ENCODE measurements at places on chromosomes 1 and 21.

DNA sequence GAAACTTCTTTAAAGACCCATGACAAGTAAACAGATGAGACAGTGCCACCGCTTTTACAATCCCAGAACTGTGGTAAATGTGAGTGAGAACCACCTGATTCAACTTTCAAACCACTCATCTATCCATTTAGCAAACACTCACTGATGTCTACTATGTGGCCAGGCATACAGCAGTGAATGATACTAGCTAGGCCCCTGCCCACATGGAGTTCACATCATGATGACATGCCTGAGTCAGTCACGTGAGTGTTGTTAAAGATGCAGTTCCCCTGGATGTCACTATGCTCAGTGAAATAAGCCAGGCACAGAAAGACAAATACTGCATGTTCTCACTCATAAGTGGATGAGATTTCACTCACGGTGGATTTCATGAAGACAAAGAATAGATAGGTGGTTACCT lies 28.4 kb downstream of the STX6 start:
- DNase-seq = peak; percentile 21

GRCh38 chr1:222991908-222992307 lies 151.1 kb downstream of the TLR5 start:
- DNase-seq = no peak

DNA sequence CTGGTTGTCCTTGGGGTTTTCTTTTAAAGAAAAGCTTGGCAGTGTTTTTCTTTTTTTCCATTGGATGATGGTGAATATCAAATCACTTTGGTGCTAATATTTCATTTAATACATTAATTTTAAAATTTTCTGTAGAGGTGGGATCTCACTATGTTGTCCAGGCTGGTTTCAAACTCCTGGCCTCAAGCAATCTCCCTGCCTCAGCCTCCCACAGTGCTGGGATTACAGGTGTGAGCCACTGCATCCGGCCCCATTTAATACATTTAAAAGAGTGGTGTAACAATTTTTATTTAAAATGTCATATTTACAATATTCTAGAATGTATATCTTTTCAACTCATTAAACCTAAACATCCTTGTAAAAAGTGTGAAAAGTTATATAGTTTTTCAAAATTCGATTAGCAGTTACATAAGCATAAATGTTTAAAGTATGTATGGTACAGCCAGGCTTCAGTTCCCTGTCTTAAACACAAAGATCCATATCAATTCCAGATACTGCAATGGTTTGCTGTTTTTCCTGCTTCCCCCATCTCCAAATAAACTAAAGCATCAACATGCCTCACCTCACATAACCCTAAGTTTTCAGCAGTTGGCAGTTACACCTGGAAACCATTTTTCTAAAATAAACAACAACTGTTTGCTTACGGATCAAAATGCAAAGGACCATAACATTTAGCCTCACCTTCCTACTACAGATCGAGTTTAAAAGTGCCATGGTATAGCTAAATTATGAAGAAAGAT lies 8.9 kb upstream of the LGALS8 start:
- DNase-seq = no peak

- DNase-seq = no peak
Observed at GRCh38 chr1:154813300-154813816, 56.7 kb downstream of the KCNN3 start.

DNA sequence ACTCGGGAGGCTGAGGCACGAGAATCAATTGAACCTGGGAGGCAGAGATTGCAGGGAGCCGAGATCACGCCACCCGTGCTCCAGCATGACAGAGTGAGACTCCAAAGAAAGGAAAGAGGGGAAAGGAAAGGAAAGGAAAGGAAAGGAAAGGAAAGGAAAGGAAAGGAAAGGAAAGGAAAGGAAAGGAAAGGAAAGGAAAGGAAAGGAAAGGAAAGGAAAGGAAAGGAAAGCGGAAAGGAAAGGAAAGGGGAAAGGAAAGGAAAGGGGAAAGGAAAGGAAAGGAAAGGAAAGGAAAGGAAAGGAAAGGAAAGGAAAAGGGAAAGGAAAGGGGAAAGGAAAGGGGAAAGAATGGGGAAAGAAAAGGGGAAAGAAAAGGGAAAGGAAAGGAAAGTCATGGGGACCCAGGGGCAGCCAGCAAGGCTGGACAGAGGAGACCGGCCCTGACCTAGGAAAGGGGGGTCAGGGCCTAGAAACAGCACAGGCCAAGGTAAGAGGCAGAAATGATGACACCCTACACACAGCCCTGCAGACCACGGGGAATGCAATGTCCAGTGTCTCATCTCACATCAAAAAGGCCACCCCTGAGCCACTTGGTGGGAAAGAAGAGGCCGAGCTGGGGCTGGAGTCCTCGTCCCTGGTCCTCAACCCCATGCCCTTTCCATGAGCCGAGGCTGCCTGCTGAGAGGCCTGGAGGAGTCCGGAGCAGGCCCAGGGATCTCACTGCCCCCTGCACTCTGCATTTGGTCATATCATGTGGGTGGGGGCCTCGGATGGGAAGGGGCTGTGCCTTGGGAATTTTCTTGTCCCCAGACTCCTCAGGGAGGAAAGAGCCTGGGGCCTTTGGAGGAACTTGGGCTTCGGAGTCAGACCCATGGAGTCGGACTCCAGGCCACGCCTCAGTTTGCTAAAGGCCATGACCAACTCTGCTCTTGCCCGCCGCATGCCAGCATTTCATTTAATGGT lies 18.8 kb upstream of the LAPTM5 start:
- DNase-seq = no peak

- no peak for DNase-seq
Observed at GRCh38 chr1:18614069-18614735, 16.4 kb upstream of the PAX7 start.

GRCh38 chr1:211474451-211474850 lies 17.5 kb downstream of the RD3 start:
- no peak for DNase-seq

- no peak for DNase-seq
Observed at GRCh38 chr1:231217056-231217455, 24.0 kb upstream of the GNPAT start.

GRCh38 chr1:200184196-200184595 lies 156.7 kb downstream of the NR5A2 start:
- no peak for DNase-seq

DNA sequence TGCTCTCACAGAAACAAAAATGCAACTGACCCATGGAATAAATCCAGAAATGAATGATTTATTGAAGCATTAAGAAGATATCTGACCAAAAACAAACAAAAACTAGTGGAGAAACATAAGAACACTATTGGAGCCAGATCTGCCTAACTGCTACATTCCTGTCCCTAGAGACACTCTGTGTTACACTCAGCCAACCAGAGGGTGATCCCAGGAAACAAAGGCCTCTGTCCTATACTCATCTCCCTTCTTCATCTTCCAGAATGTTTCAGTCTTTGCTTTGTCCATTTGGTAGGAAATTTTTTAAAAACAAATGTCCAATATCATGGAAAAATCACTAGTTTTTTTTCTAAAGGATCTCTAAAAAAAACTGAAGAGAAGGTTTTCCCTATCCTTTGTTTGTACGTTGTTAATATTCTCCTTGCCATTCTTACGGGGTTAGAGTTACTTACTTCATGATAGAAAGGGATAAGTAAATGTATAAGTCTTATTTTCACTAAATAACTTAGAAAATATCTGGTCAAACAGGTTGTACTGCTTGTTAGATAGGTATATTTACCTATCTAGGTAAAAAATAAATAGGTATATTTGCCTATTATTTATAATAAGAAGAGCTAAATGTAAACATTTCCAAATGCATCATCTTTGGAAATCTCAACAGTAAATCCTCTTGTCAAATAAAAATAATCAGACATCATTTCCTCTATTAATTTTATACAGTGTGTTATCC lies 59.1 kb downstream of the NME7 start:
- no peak for DNase-seq

DNA sequence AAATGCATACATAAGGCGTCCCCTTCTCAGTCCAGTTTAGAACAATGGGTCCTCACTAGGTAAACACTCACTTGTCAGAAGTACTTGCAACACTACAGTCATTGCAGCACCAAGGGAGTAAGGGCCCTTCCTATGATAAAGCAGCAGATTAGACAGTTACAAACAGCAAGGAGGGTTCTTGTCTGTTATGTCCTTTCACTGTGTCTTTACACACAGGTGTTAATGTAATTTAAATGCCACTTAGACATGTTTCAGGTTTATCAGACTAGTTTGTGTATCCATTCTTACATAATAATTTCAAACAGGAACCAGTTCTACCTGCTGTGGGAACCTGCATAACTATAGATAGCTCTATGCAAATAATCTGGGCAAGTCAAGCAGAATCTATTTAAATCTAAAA lies 105.6 kb upstream of the USH2A start:
- DNase-seq = no peak

GRCh38 chr1:234647245-234647644 lies 37.3 kb upstream of the IRF2BP2 start:
- no peak for DNase-seq

DNA sequence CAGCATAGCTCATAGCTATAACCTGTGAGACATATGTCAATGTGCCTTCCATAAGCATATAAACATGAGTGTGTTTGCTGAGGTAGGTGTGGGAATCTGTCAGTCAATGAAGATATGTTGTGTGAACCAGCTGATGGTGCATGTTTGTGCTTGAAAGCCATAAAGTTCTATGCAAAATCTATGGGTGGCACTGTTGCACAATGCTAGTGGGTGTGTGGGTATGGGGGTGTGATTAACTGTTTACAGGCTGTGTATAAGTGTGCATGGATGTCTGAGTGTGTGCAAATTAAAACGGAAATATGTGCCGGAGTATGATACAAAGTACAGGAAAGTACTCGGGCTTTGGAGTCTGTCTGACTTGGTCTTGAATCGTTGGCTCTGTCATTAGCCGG lies 1.0 kb upstream of the ATP2B4 start:
- peak; percentile 70 for DNase-seq

- no peak for DNase-seq
Observed at GRCh38 chr1:219099307-219099706, 74.4 kb upstream of the LYPLAL1 start.

- no peak for DNase-seq
Observed at GRCh38 chr1:151131701-151132334, 14.6 kb downstream of the SEMA6C start.

DNA sequence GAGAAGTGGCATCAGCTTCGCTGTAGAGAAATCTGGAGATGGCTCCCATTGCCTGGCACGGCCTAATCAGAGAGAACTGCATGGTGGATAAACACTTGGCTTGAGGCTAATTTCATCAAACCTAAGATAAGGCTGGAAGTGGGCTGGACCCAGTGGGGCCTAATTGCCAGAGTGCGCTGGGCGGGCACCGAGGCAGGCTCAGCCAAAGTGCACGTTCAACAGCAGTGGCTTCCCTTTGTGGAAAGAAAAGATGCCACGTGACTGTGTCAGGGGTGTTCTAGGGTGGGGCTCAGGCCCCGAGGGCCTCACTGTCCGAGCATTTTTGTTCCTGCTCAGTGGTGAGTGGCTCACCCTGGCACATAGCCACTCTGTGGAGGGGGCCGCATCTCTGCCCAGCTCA lies 5.8 kb downstream of the PLCH2 start:
- DNase-seq = no peak

GRCh38 chr1:232192781-232193450 lies 437.0 kb downstream of the SIPA1L2 start:
- no peak for DNase-seq

GRCh38 chr1:246492611-246493245 lies 14.4 kb downstream of the SMYD3 start:
- DNase-seq = peak; percentile 52

GRCh38 chr1:200374569-200375295 lies 35.1 kb downstream of the ZNF281 start:
- DNase-seq = no peak

DNA sequence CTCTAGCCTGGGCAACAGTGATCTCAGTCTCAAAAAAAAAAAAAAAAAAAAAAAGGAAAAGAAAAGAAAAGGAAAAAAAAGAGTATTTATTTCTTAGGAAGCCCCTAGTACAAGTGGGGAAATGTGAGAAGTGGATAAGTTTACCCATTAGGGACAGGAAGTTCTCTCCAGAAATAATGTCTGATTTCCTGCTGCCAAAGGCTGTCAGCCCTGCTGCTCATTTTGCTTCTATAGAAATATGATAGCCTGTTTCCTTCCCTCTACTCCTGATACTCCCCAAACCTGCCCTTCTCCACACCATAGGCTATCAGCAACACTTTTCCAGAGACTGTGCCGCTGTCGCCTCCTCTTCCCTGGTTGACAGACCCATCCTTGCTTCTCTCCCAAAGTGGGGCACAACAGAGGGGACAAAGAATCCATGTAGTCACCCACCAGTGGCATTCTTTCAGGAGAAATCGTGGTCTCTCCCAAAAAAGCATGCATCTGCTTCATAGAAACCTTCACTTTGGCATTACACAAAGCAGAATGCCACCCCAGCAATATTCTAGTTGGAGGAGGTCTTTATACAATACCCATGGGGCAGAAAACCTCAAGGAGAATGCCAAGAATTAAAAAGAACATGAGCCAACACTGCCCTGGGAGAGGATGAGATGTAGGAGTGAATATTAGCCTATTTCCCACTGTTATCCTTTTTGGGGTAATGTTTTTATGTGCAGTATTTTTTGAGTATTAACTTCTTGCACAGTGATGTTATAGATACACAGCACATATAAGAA lies 166.3 kb upstream of the NR5A2 start:
- no peak for DNase-seq

DNA sequence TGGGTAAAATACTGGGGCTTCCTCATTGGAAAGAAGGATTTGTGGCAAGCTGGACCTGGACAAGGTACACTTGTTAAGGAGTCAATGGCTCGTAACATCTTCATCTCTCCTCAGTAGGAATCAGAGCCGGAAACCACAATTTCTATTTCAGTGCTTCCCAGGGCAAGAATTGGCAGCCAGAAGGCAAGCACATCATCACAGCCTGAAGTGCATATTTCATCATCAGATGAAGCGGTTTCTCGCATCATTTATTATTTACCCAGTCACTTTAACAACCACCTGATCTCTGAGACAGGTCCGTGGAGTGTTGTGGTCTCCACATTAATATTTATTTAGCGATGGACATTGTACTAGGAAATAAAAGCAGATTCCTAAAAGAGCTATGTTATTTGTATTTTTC lies 55.0 kb downstream of the KCNJ15 start:
- no peak for DNase-seq

DNA sequence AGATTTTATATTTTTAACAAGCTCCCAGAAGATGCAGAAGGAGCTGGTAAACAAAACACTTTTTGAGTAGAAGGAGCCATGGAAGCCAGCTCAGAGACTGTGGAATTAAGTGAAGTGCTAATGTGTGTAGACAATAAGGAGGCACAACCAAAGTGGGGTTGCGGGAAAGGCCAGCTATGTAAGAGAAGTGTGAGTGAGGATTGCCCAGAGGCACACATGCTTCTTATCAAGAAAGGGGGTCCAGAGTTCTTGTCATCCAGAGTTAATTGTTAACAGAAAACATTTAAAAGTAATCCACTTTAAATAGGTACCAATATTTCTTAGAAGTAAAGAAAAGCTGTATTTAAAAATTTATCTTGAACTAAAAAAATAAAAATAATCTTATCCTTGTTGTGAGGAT lies 136.8 kb downstream of the OLFM3 start:
- DNase-seq = no peak

All from stimulated activated CD4-positive, alpha-beta T cell treated with anti-CD3 and anti-CD28 coated beads, Interleukin-4, amount 100 ng/mL, for 24 hours (primary cell).